Activated CD4-positive, CD25-positive, alpha-beta regulatory T cell treated with anti-CD3 and anti-CD28 coated beads, Interleukin-2, amount 50 U/mL, for 24 hours (primary cell): ENCODE measurements at places on chromosomes 6 and 20.

- no peak for ATAC-seq
Measured at GRCh38 chr6:37072526-37072925, 67.1 kb downstream of the FGD2 start.

- ATAC-seq = no peak
Measured at GRCh38 chr6:31911826-31912585, 10.1 kb upstream of the ZBTB12 start.

DNA sequence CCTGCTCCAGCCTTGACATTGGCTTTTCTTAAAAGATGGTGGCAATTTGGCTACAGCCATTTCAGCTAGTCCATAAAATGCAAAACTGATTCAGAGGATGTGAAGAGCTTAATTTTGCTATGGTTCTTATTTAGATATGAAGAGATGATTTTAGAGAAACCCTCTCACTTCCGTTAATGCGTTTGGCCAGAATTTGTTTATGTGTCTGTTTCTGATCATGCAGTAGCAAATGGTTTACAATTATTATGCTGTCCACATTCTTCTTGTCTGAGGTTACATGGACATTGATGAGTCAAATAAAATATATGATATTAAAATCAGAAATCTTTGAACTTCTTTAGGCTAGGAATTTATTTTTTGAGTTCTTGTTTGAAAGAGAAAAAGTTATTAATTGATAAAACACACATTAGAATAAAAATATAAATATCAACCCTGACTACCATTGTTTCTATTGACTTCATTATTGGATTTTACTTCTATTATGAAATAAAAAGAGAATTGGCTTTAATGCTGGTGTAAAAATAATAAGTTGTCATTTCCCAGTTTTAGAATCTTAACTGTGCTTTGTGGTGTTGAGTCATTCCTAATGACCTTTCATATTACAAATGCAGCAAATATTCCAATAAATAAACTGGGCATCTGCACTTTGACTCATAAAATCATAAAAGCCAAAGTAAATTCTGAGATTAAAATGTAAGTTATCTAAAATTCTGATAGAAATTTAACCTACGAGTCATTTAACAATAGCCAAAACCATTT lies 1286.0 kb upstream of the GJE1 start:
- no peak for ATAC-seq

- ATAC-seq = no peak
Measured at GRCh38 chr6:125832391-125833117, 41.8 kb downstream of the NCOA7 start.

DNA sequence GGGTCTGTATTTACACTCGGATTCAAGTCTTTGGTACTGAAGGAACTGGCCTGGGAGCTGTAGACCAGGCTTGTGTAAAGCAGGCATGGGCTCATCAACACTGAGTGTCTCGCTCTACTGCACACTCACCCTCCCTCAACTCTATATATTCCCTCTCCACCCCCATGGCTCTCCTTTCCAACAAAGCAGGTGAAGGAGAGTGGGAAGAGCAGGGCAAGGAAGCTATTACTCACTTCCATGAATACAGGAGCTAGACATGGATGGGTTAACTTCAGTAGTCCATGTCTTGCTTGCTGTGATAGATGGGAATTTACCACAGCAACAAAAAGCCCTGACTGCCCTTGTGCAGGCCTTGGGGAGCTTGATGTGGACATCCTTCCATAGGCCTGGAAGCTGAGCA lies 20.7 kb upstream of the SLC2A12 start:
- no peak for ATAC-seq

GRCh38 chr6:10535193-10535592 lies 14.0 kb downstream of the GCNT2 start:
- no peak for ATAC-seq

- ATAC-seq = peak; percentile 97
Measured at GRCh38 chr6:125986301-125987025, at the start of gene TRMT11. Gene TRMT11, plus strand, starts transcription at chr6:125986540. Its CDS starts 11 bp downstream, at chr6:125986551.

- no peak for ATAC-seq
Measured at GRCh38 chr6:14644381-14644780, 526.8 kb downstream of the CD83 start.

DNA sequence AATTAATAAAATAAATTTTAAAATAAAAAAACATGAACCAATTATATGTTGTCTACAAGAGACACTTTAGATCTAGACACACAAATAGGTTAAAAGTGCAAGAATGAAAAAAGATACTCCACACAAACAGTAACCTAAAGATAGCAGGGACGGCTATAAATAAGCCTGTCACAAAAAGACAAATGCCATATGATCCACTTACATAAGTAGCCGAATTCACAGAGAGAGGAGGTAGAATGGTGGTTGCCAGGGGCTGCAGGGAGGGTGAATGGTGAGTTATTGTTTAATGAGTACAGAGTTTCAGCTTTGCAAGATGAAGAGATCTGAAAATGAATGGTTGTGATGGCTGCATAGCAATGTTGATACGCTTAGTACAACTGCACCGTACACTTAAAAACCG lies 32.7 kb downstream of the KATNA1 start:
- no peak for ATAC-seq

DNA sequence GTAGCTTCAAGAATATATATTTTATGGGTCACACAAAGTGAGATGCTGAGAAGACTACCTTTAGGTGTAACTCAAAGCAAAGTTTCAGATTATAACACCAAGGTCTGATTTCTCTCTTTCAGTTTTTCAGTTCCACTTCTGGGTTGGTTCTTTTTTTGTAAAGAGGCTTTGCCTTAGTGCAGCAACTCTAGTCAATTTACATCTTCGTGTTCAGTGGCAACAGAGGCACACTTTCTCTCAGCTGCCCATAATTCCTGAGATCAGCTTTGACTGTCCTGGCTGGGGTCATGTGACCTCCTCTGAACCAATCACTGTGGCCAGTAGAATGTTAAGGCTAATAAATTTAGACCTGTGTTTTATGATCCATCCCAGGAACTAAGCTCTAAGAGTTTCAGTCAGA lies 120.2 kb downstream of the TINAG start:
- ATAC-seq = no peak

- no peak for ATAC-seq
Measured at GRCh38 chr6:112281821-112282615, 27.7 kb upstream of the LAMA4 start.

DNA sequence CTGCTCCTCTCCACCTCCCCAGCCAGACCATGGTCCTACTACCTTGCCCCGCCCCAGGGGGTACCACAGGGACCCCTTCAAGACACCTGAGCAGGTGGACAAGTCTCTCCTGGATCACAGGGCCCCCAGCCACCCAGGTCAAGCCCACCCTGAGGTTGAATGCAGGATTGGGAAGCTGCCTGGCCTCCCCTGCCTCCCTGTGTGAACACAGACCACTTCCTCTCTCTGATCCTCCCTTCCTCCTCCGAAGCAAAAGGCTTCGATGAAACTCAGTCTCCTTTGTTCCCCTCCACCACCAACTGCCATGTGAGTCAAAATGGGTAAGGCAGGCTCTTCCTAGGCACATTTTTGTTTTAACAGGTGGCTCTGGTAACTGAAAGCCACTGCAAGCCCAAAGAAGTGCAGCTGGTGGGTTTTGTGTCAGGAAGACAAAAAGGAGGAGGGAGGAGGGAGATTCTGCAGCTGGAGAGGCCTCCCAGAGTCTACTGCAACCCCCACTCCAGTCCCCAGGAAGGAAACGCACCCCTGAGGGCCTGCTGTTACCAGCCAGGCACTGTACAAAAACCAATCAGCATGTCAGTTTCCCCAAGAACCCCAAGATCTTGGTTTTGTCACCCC lies 5.4 kb downstream of the ADA start:
- no peak for ATAC-seq

GRCh38 chr6:127207591-127208120 lies 59.0 kb upstream of the RNF146 start:
- no peak for ATAC-seq

DNA sequence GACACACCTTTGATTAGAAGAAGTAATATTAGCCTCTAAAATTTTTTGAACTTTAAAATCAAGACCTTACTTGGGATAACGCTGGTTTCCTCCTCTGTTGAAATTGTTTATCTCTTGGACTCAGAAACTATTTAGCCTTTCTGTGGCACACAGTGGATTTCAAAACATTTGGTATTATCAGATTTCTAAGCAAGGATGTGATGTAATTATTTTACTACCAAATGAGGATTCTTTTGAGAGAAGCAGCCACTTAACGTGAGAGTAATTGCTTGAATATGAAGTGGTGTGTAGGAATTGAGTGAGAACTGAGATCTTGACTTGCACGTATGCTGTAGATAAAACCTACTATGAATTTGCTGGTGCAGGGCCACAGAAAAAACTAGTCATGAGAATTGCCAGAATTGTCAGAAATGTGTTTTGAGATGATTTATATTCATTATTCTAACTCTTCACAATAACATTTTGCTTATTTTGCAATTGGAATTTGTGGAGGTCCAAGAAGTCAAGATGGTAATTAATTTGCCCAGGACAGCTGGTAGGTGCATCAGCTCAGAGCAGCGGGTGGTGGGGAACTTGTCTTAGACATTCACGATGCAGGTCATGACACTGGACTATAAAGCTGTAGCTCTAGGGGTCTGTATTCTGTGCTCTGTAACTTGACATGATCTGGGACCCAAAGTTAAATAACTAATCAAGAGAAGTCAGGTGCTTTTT lies 53.4 kb downstream of the AKAP12 start:
- ATAC-seq = no peak

GRCh38 chr6:167882244-167882643 lies 55.5 kb downstream of the AFDN start:
- ATAC-seq = no peak

DNA sequence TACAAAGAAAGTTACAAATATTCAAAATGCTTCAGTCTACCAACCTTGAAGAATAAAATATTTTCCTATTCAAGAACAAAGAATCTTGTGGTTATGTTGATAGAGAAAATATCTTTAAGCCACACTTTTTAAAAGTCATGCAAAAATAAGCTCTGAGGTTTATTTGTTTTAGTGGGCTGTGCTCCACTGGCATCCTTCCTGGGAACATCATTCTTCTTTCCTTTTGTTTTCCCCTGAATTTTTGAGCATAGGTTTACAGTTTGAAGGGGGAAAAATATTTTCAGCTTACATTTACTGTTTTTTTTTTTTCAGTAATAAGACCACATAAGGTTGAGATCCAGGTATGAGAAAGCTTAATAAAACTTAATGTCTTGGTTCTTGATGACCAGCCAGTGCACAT lies 72.0 kb upstream of the BACH2 start:
- ATAC-seq = no peak

GRCh38 chr20:57814529-57814928 lies 104.7 kb upstream of the PMEPA1 start:
- ATAC-seq = no peak

DNA sequence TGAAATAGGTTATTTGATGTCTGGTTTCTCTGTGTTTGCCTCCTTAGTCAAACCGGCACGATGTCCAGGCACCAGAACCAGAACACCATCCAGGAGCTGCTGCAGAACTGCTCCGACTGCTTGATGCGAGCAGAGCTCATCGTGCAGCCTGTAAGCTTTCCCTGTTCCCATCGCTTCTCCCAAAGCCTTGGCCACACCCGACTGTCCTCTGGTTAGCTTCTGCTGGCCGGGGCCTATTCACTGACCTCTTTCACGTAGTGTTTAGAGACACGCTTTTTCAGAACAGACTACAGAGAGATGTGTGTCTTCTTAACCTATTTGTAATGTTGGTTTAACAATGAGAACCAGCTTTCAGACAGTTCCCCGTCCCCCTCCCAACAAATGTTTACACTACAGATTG lies 14.2 kb downstream of the DSP start:
- no peak for ATAC-seq

GRCh38 chr6:51120016-51120415 lies 301.3 kb downstream of the TFAP2B start:
- ATAC-seq = no peak

DNA sequence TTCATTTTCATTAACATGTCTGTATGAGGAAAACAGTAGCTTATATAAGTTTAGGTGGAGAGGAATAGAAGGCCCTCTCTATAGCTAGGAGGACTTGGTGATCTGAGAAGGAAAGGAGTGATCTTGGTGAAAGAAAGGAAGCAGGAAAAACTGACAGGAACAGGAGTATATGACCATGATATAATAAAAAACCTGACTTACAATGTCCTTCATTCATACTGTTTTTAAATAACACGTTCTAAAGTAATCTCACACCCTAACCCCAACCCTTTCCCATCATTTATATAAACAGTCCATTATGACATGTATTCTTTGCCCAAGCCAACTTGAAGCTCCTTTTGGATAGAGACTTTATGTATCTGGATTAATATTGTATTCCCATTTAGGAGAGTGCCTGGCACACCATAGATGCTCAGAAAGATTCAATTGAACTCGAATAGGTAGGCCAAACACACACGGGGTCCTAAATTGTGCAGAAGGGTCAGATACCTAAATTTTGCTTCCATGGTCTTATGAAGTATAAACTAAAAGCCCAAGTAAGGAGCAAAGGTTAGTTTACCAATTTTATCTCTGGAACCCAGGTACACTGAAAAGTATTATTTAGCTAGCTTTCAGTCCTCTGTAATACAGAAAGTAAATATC lies 75.9 kb downstream of the OR2B2 start:
- no peak for ATAC-seq

DNA sequence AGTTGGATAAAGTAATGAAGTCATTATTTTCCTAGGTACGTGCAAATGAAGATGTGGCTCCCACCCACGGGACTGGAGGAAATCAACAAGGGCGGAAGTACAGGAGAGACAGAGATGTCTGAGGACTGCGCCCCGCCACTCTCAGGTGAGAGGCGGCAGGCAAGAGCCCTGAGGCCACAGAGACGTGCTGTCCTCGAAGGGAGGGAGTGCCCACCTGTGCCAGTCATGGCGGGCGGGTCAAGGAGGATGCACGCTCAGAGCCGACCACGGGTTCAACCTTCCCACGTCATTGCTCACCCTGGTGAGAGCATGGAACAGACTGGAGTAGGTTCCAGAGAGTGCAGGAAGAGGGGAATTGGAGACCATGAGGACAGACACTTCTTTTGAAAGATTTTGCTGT lies 12.7 kb downstream of the CST8 start:
- ATAC-seq = no peak

DNA sequence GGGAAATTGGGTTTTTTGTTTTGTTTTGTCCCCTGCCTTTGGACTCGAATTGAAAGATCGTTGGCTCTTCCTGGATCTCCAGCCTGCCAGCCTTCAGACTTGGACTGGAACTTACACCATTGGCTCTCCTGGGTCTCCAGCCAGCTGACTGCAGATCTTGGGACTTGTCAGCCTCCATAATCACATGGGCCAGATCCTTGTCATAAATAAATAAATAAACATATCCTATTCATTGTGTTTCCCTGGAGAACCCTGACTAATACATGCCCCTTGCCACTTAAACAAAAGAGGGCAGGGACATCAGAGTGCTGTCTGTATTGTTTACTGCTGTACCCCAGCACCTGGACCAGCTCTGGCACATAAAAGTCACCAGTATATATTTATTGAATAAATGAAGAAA lies 101.5 kb downstream of the CAP2 start:
- ATAC-seq = no peak

DNA sequence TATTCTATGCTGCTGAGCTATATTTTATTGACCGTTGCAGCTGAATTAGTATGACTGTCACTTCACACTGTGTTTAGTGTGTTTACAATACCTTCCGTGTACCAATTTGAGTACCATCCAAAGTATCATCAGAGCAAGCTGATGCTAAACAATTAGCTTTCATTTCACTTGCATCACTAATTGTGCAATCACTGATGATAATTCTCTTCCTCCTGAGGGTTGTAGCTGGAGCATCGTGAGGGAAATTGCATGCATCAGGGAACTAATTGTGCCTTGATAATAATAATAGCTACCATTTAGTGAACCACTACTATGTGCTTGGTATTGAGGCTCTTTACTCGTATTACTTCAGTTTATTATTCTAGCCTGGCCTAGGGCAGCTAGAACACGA lies 384.8 kb upstream of the SOX4 start:
- ATAC-seq = no peak

GRCh38 chr6:41591859-41592502 lies 45.8 kb downstream of the FOXP4 start:
- ATAC-seq = peak; percentile 59
